Ascending aorta (tissue), 2 donors: ENCODE measurements at places on chromosomes 12 and 14.

DNA sequence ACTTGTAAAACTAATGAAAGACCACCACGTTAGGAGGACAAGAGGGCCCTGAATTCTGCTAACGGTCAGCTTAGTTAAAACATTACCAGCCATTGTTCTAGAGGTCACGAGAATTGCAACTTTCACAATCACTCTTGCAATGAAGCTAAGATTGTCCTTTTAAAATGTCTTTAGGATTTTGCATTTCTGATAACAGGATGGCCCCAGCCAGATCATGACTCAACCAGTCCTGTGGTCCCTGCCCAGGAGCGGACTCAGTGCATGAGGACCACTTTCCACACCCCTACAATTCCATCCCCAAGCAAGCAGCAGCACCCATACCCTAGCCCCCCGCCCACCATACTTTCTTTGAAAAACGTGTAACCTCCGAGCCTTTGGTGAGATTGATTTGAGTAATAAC, 28.7 kb downstream of the HSP90AA1 start:
- H3K36me3 ChIP-seq, result no peaks in the 10 kb centered on the region
- no peak overlapping the region for H3K27ac ChIP-seq
- DNase-seq, result no peak
- H3K27me3 ChIP-seq, result no peaks in the 10 kb centered on the region
- H3K4me3 ChIP-seq, result no peak overlapping the region

DNA sequence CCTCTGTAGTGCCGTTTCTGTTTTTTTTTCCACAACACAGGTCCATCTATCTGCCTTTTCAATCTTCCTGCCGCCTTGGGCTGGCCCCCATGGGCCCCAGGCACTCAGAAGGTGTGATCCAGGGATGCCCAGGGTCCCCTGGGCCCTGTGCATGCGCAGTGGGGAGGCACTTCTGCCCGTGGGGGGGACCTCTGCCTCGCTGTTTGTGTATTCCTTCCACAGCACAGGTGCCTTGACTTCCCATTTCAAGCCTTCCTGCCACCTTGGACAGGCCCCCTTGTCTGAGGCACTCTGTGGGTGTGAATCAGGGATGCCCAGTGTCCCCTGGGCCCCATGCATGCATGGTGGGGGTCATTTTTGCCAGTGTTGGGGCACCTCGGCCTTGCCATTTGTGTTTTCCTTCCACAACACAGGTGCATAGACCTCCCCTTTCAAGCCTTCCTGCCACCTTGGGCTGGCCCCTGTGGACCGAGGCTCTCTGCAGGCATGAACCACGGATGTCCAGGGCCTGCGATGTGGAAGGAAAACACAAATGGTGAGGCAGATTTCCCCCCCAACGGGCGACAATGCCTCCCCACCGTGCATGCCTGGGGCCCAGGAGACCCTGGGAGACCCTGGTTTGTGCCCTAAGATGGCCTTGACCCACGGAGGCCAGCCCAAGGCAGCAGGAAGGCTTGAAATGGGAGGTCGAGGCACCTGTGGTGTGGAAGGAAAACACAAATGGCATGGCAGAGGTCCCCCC, 366.5 kb downstream of the ALG10 start:
- no peak overlapping the region for H3K4me3 ChIP-seq
- DNase-seq, result no peak
- no peaks in the 10 kb centered on the region for H3K27me3 ChIP-seq

DNA sequence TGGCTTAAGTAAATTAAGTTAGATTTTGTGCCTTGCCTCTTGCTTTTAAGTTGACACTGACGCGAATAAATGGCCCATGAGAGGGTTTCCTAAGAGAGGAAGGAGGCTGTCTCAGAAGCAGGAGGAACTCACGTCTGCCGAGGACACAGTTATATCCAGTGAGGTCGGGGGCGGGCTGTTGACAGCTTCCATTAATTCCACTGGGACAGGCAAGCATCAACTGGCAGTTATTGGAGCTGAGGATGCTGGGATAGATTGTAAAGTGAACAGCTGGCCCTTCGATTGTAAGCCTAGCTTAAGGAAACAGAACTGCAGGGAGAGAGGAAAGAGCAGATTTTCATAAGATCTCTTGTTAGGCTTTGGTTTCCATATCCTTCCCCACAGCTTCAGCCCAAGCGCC, 399.2 kb downstream of the IPO8 start:
- no peaks in the 10 kb centered on the region for H3K4me1 ChIP-seq
- H3K4me3 ChIP-seq, result no peak overlapping the region
- no peaks in the 10 kb centered on the region for H3K27me3 ChIP-seq
- DNase-seq, result no peak
- H3K27ac ChIP-seq, result no peak overlapping the region

DNA sequence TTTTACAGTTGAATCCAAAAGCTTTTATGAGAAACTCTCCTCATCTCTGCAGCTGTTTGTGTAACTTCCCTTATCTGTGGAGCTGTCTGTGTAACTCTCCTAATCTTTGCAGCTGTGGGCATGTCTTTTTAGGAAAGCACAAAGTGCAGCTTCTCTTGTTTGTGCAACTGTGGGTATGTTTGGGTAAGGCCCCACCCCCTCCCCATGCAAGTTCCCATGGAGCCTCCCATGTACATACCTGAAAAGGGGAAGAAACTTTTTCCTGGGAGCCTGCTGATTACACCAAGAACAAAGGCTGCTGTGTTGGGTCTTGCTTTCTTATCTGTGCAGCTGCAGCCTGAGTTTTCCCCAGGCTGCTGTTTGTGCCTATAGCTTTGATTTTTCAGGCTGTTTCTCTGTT, 42.7 kb upstream of the CDKN3 start:
- H3K36me3 ChIP-seq, result no peaks in the 10 kb centered on the region
- no peak overlapping the region for H3K27ac ChIP-seq

- H3K27me3 ChIP-seq, result no peaks in the 10 kb centered on the region
- no peak overlapping the region for H3K27ac ChIP-seq
- no peak overlapping the region for H3K4me3 ChIP-seq
- no peaks in the 10 kb centered on the region for H3K36me3 ChIP-seq
- no peaks in the 10 kb centered on the region for H3K4me1 ChIP-seq
These were observed 15.2 kb upstream of the AKAP6 start for GRCh38 chr14:32313844-32314376.

GRCh38 chr12:4386801-4387200, 7.3 kb upstream of the FGF23 start:
- no peak for DNase-seq
- H3K27me3 ChIP-seq, result no peaks in the 10 kb centered on the region
- H3K4me1 ChIP-seq, result no peaks in the 10 kb centered on the region
- H3K27ac ChIP-seq, result no peak overlapping the region
- H3K4me3 ChIP-seq, result no peak overlapping the region

DNA sequence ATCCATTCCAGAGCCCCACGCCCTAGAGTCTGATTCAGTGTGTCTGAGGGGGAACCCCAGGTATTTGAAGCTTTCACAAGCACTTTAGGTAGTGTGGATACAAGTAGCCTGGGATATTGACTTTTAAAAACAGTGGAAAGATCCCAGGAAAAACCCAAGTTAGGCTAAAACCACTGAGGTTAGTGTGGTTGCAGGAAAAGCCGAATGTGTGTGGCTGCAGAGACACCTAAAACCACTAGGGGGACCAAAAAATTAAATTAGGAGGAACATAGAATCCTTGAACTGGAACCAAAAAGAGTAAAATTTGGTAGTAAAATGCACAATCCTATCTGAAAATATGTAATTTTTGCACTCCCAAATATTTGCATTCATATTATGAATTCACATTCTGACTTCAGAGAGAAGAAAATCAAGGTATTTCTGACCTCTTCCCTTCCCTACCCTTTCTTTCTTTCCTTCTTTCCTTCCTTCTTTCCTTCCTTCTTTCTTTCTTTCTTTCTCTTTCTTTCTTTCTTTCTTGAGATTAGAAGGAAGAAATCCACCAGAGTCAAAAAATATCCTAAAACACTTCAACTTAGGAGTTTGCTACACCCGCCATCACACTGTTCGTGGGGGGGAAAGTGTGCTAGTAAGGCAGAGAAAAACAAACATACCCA, 37.8 kb downstream of the SLCO1A2 start:
- no peaks in the 10 kb centered on the region for H3K27me3 ChIP-seq
- no peak overlapping the region for H3K27ac ChIP-seq
- DNase-seq, result no peak
- H3K4me1 ChIP-seq, result no peaks in the 10 kb centered on the region
- H3K4me3 ChIP-seq, result no peak overlapping the region
- no peaks in the 10 kb centered on the region for H3K36me3 ChIP-seq

DNA sequence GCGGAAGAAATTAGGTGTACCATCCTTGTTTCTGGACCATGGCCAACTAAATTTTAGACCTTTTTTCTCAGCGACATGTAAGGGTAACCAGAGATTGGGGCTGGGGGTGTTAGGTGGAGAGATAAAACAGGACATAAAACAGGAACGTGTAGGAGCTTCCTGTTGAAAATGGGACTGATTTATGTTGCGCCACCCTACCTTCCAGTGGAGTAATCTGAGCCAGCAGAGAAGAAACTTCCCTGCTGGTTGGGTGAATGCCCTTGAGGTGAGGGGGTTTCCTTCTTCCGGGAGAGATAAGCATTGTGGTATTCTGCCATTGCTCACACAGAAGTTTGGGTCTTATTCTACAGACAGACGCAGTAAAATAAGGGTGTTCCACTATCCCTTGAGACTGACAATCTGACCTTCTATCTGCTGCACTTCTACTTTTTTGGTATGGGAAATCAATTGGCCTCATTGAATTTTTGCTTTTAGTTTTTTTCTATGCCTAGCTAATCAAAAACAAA, 417.6 kb downstream of the PCNX1 start:
- H3K36me3 ChIP-seq, result no peaks in the 10 kb centered on the region
- H3K27ac ChIP-seq, result no peak overlapping the region
- peaks cover 5% of the 10 kb centered on the region for H3K4me1 ChIP-seq
- H3K27me3 ChIP-seq, result no peaks in the 10 kb centered on the region
- H3K4me3 ChIP-seq, result no peak overlapping the region

- no peaks in the 10 kb centered on the region for H3K4me1 ChIP-seq
- no peak overlapping the region for H3K27ac ChIP-seq
- H3K36me3 ChIP-seq, result peaks cover 62% of the 10 kb centered on the region
- H3K27me3 ChIP-seq, result no peaks in the 10 kb centered on the region
These were observed 41.7 kb downstream of the ACADS start for GRCh38 chr12:120767071-120768024.

DNA sequence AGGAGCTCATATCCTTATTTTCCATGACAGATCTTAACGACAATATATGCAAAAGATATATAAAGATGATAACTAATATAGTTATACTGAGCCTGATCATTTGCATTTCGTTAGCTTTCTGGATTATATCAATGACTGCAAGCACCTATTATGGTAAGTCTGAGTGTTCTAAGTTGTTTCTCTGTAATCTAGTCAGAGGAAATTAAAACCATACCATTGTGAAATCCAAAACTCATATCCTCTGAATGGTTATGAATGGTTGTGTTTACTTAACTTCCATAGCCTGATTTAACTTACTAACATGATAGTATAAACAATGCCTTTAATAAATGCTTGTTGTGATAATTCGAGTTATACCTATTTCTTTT, 760 bp downstream of the TMEM19 start:
- no peak for DNase-seq
- H3K27ac ChIP-seq, result peak overlapping the region; percentile 81
- no peaks in the 10 kb centered on the region for H3K36me3 ChIP-seq
- H3K27me3 ChIP-seq, result no peaks in the 10 kb centered on the region
- H3K4me1 ChIP-seq, result no peaks in the 10 kb centered on the region
- H3K4me3 ChIP-seq, result peak overlapping the region; percentile 92

- no peaks in the 10 kb centered on the region for H3K4me1 ChIP-seq
- no peak overlapping the region for H3K4me3 ChIP-seq
- no peaks in the 10 kb centered on the region for H3K27me3 ChIP-seq
- DNase-seq, result no peak
- H3K27ac ChIP-seq, result no peak overlapping the region
- H3K36me3 ChIP-seq, result no peaks in the 10 kb centered on the region
These were observed 590.5 kb upstream of the ATP2B1 start for GRCh38 chr12:90299121-90299520.

DNA sequence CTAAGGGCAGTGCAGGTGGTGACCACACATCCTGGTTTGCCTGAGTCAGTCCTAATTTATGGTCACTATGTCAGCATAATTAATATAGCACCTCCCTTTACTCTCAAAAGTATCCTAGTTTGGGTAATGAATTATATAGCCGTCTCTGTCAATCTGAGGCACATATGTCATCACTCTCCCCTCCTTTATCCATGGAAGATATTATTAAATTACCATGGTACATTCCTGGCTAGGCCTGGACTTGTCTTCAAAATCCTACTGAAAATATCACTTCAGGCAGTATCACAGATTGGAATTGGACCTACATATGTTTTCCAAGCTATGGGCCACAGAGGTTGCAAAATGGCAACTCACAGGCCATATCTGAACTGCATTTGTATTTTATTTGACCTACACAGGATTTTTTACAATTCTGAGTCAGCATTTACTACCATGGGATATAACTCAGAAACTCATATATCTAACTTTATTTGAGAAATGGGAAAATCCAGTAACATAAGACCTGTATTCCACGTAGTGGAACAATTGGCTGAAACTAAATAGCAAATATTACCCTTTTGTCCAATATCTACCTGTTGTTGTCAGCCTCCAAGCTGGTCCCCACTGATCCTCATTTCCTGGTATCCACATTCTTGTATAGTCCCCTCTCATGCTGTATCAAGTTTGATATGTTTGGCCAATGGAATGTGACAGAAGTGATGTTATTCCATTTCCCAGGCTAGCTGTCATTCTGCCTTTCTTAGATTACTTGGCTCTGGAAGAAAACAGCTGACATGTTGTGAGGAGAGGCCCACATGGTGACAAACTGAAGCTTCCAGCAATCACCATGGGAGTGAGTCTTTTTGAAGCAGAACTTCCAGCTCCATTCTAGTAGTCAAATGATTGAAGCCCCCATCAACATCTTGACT, 102.5 kb upstream of the MDM1 start:
- no peak overlapping the region for H3K27ac ChIP-seq
- H3K4me3 ChIP-seq, result no peak overlapping the region
- no peak for DNase-seq
- no peaks in the 10 kb centered on the region for H3K4me1 ChIP-seq
- no peaks in the 10 kb centered on the region for H3K36me3 ChIP-seq

- no peaks in the 10 kb centered on the region for H3K27me3 ChIP-seq
- no peak for DNase-seq
- no peaks in the 10 kb centered on the region for H3K36me3 ChIP-seq
- H3K27ac ChIP-seq, result no peak overlapping the region
These were observed 110.8 kb downstream of the SEC23A start for GRCh38 chr14:38992067-38992844.

DNA sequence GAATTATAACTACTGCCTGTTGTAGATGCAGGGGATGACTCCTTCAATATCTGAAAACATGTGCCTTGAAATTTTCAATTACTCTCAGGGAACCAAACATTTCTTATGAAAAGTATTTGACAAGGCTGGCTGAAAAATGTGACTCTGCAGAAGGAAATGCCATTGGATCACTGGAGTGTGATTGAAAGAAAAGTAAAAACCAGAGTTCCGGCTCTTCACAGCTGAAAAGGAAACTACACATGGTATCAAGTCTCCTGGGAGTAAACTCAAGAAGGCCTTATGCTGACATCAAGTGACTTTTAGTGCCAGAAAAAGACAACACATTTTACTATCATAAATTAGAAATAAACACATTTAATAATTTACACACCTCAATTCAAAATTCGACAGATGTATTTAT, 693.0 kb downstream of the LRFN5 start:
- H3K4me1 ChIP-seq, result no peaks in the 10 kb centered on the region
- no peak overlapping the region for H3K27ac ChIP-seq
- H3K27me3 ChIP-seq, result no peaks in the 10 kb centered on the region
- no peak for DNase-seq

- no peaks in the 10 kb centered on the region for H3K36me3 ChIP-seq
- no peak overlapping the region for H3K27ac ChIP-seq
- H3K27me3 ChIP-seq, result no peaks in the 10 kb centered on the region
- H3K4me1 ChIP-seq, result no peaks in the 10 kb centered on the region
These were observed 199.9 kb downstream of the CCDC91 start for GRCh38 chr12:28390206-28390605.

- H3K36me3 ChIP-seq, result peaks cover 13% of the 10 kb centered on the region
- no peak for DNase-seq
- H3K27ac ChIP-seq, result no peak overlapping the region
- H3K27me3 ChIP-seq, result no peaks in the 10 kb centered on the region
- H3K4me3 ChIP-seq, result no peak overlapping the region
- peaks cover 17% of the 10 kb centered on the region for H3K4me1 ChIP-seq
These were observed 7.0 kb downstream of the DGKA start for GRCh38 chr12:55937981-55938380.
